GOT3 (cell line): ENCODE measurements at places on chromosomes 16 and 17.

GRCh38 chr17:17189559-17189958 is 16.6 kb downstream of the PLD6 start:
- no peak for DNase-seq

DNA sequence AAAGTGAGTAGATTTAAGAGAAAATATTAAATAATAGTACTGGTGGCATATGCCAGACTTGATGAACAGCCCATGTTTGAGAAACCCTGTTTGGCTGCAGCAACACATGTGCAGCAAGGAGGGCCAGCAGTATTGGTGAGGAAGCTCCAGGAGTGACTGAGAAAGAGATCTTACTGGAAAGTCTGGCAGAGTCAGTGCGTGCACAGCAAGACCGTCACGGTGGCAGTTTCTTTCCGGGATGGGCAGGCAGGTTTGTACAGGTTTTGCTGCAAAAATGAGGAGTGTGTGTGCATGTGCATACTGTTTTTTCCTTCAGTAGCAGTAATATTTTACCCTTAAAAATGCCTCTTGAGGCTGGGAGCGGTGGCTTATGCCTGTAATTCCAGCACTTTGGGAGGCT is 41.4 kb downstream of the KSR1 start:
- no peak for DNase-seq

- no peak for DNase-seq
Observed at GRCh38 chr17:80633994-80634566, 89.4 kb downstream of the RPTOR start.

GRCh38 chr17:75571885-75572215 is 15.8 kb upstream of the MYO15B start:
- DNase-seq, result no peak

DNA sequence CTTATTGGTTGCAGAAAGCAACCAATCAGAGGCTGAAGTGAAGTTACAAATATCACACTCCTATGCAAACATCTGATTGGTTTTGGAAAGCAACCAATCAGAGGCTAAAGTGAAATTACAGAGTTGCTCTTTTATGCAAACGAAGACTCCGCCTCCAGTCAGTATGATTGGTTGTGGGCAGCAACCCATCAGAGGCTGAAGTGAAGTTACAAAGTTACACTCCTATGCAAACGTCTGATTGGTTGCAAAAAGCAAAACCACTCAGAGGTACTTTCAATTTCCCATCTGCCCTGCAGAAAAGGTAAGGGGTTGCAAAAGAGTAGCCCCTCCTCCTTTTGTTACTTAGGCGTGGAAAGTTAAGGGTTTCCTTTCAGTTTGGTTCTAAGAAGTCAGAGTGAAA is 697.3 kb downstream of the MAF start:
- DNase-seq, result no peak

DNA sequence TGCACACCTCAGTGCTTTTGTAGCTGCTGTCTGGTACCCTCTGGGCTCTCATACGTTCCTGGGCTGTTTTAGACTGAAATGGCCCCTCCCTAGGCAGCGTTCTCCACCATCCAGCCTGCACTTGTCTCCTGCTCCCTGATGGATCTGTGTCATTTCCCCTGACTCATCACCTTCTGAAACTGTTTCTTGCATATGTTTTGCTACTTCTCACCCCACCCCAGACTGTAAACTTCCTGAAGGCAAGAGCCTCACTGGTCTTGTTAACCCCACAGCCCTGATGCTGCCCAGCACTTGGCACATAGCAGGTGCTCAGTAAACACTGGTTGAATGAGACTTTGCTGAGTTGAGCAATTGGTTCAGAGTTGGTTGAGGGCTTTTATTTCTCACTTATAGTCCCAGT is 78.7 kb downstream of the CRISPLD2 start:
- DNase-seq, result no peak

DNA sequence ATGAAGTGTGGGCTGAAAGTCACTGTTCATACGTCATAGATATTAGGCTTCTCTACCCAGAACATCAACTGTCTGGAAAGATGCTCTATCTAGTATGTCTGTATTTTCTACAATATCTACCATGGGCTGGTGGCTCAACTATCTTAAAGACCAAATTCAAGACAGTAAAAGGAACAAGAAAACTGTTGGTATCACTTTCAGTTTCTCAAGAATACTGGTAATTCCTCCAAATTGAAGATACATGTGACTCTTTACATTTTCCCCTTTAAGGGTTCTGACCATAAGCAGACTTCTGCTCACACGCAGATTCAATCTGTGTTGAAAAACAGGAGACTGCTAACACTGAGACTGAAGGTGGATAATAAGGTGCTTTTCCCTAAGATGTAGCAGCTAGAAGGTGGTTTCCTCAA is 24.2 kb downstream of the XPO6 start:
- no peak for DNase-seq

DNA sequence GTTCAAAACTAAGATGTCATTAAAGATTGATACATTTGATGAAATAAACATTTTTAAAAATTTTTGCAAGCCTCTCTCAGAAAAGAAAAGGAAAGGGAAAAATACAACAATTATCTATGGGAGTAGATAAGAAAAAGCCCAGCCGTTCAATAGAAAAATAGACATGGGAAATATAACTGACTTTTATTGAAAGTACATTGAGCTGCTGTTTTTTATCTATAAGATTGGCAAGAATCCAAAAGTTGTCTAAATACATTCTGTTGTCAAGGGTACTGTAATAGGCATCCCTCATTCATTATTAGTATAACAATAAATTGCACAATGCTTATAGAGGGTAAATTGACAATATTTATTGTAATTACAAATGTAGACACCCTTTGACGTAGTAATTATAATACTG is 38.4 kb upstream of the IRX6 start:
- no peak for DNase-seq

- no peak for DNase-seq
Observed at GRCh38 chr17:17139972-17140589, 66.1 kb downstream of the PLD6 start.

DNA sequence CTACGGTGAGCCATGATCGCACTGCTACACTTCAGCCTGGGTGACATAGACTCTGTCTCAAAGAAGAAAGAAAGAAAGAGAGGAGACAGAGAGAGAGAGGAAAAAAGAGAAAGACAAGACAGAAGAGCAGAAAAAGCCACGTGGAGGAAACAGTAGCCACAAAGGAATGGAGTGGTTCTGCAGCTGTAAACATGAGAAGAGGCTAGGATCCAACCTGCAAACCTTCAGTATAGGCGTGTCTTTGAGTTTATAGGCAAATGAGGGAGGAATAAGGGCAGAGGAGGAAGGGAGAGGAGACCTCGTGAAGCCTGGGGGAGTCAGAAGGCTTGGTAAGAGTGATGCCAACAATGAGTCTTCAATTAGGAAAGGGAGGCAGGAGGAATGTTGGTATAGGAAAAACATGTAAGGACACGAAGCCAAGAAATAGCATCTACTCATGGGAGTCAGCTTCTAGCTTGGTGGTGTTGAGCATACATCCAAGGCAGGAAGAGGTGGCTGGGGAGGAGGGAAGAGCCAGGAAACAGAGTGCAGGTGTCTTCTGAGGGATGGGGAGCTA is 3.9 kb downstream of the MED9 start:
- no peak for DNase-seq

DNA sequence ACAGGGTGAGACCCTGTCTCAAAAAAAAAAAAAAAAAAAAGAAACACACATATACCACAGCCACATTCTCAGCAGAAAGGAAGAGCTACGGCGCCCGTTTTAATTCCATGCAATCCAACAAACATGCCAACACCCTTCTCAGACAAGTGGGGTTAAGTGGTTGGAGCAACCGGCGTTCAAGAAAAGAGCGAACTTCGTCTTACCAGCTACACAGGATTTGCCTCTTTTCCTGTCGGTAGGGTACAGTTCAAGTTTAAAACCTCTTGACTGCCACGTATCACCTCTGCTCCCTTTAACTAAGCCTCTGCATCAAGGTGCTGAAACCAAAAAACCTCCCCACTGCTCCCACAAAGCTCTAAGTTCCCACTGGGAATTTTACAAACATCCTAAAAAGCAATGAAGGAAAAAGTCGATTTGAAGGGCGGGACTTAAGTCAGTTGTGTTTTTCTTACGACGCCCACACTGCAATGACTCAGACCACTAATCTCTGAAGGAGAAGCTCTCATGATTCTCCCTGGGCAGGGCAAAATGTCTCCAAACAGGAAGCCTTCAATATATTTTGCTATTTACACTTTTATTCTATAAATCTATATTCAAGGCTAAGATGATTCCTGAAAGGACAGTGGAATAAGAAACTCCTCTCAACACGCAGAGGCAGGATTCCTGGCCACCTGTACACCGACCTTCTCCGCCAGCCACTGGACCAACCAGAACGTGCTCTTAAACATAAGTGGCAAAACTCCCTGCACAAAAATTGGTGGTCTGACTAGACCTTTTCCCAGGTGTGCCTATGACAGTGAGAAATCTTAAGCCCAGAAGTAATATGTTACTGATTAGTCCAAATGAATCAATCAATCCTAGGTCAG is 18.8 kb downstream of the SRP68 start:
- DNase-seq, result no peak

GRCh38 chr17:34714475-34715410 is 135.4 kb downstream of the TMEM132E start:
- DNase-seq, result no peak

DNA sequence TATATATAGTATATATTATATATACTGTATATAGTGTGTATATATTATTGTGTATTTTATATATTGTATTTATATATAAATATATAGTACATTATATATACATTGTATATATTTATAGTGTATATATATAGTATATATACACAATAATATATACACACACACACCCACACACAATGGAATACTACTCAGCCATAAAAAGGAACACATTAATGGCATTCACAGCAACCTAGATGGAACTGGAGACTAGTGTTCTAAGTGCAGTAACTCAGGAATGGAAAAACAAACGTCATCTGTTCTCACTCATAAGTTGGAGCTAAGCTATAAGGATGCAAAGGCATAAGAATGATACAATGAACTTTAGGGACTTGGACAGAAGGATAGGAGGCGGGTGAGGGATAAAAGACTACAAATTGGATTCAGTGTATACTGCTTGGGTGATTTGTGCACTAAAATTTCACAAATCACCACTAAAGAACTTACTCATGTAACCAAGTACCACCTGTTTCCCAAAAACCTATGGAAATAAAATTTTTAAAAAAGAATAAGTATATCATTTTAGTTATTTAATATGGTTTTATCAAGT is 201.9 kb upstream of the CDH11 start:
- DNase-seq, result no peak

- DNase-seq, result no peak
Observed at GRCh38 chr17:79942011-79942405, 93.7 kb downstream of the TBC1D16 start.

GRCh38 chr16:15648135-15648730 is 1.8 kb upstream of the NDE1 start:
- no peak for DNase-seq

DNA sequence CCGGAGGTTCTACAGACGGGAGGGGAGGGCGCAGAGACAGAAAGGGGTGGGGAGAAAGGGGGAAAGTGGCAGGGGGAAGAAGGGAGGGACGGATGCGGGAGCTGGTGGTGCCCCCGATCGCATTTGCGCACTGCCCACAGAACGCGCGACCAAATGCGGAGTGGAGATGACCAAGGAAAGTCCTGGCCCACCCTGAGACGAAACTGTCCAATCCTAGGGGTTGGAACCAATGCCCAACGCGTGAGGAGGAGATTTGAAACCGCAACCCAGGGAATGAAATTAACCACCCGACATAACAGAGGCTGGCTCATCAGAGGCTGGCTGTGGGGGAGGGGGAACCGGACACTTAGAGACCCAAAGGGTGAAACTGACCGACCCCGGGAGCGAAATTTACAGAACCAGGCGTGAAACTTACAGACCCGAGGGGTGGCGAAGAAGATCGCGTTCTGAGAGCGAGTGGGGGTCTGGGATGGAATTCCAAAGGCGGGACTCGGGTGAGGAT is 1.4 kb downstream of the HES7 start:
- DNase-seq, result no peak

DNA sequence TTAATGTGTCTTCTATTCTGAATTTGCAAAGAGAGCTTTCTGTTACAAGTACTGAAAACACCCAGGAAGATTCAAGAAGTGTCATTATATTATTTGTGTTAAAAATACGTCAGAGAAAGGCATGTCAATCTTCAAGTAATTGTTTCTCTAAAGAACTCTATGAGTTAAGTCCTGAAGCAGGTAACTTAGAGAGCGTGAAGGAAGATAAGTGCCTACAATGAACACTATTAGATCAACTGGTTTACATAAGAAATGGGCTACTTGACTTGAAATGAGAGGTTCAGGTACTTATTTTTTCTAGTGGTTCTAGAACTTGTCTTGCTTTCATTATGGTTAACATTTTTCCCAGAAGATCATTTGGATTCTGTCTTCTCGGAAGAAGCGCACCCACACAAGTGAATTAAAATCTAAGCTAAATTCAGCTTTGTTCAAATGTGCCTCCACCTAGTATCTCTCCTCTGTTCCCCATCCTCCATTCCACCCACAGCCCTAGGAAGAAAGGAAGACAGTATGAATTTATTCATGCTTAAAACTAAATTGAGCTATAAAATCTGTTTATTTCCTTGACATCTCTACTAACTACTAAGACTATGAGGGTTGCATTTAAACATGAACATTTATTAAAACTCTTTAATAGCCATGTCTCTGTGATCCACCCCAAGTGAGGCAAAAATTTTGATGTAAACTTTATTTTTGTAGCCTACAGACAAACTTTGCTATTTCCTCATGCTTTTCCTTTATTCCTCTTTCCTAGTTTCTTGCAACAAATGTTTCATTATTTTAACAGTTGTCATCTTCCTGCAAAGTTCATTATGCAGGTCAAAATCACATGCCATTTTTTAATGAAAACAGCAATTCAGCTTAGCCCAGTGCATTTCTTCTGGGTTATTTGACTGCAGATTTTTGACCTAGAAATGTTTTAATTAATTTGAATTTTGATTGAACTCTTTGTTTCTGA is 206.8 kb downstream of the KCNJ2 start:
- no peak for DNase-seq

DNA sequence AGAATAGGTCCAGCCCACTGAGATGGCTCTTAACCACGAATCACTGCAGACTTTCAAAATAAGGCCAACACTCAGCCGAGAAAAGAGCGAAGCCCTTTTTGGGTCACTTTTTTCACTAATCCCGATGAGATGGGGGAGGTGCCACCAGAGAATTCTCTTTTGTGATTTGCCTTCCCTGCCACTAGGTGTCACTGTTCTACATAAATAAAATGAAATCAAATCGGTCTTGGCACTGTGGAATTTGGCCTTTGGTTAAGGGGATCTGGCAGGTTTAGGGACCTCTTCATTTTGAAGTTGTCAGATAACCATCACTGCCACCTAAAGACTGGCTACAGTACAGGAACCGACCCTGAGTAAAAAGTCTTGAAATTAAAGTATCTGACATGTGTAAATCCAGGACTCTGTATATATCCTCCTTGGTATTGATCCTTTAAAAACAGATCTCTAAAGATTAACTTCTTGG is 147.0 kb downstream of the HS3ST4 start:
- no peak for DNase-seq

GRCh38 chr17:2064520-2064971 is 9.6 kb downstream of the HIC1 start:
- DNase-seq, result no peak
